Germinal center (tissue), 1 donor: ENCODE measurements at places on chromosomes 2 and 18.

GRCh38 chr18:44758861-44759631 is 78.4 kb downstream of the SETBP1 start:
- peak; percentile 81 for DNase-seq

DNA sequence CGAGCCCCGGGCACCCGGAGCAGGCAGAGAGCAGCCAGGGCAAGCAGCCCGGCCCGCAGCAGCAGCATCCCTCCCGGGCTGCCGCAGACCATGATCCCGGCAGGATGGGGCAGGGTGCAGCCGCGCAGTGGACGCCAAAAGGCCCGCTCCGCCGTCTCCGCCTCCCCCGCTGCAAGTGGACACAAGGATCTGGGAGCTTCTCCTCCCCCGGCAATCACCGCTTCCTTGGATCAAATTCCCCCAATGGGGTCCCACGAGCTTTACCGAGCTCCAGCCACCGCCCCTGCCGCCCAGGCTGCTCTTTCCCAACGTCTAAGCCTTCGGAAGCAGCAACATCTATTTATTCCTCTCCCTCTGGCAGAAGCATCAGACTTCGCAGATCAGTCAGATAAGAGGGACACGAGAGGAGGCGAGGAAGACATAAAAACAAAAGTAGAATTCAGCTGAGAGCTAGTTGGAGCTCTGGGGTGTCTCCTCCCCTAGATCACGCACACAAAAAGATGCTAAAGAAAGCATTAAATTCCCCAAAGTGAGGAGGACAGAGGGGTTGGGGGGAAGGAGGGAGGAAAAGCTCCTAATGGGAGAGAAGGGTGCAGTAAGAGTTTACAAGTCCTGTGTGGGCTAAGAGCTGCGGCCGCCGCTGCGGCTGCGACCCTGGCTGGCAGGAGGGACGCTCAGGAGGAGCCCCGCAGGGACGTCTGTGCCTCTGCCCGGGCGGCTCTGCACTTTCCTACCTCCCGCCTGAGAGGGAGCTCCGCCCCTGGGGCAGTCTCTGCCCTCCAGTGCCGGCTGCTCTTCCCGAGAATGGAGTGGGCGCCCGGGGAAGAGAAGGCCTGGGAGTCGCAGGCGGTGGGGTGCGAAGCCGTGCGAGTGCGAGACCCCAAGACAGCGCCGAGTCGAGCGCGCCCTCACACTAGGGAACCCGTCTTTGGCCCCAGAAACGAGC is at the start of gene FRZB:
FRZB (minus strand) TSS at position 177 of the 946 bp plus-strand sequence; CDS start at position 92, 85 bp downstream.
- peak; percentile 58 for DNase-seq

GRCh38 chr2:174748948-174749347 is 15.3 kb downstream of the CHRNA1 start:
- peak; percentile 59 for DNase-seq

DNA sequence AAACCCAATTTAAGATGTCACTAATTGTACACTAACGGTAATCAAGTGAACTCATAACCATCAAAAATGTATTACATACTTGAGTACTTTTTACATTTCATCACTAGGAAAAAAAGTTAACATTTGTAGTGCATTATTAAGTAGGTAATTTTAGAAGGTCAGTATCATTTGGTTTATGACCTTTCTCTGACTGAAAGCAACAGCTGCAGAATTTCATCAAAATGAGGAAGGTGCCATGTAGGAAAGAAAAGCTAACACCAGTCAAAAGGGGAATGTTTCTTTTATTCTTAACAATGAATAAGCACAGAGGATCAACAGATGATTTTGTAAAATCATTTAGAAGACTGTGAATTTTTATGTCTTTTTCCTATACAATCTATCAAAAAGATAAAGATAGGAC is 79.0 kb downstream of the PIGN start:
- DNase-seq: no peak

- DNase-seq: no peak
These were observed 83.9 kb downstream of the TPO start for GRCh38 chr2:1497122-1497611.

GRCh38 chr18:28594034-28594433 is 417.1 kb upstream of the CDH2 start:
- DNase-seq: no peak

GRCh38 chr18:8106603-8107002 is 502.6 kb upstream of the RAB12 start:
- no peak for DNase-seq

DNA sequence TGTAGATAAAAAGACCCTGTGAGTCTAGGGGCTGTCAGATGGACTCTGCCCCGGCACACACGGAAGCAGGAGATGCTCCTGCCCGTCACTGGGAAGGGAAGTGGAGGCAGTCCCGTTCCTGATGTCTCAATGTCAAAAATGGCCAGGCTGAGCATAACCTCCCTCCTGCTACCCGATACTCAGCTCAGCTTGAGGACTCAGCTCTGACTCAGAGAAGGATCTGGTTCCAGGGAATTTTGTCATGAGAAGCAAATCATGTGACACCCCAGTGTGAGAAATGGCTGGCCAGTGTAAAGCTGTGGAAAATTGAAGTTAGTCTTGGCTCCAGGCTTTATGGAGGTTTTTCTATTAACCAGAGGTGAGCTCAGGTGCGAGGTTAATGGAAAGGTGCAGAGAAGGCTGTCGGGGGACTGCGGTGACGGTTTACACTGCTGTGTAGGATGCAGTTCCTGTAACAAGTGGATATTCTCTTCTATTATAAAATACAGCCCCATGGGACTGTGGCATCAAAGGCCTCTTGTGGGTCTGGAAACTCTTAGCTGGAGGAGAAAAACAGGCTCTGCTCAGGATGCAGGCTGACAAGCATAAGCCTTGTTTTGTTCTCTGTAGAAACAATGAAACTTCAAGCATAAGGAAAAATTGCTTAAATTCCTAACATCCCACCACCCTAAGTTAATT is 24.7 kb upstream of the AGAP1 start:
- DNase-seq: no peak

DNA sequence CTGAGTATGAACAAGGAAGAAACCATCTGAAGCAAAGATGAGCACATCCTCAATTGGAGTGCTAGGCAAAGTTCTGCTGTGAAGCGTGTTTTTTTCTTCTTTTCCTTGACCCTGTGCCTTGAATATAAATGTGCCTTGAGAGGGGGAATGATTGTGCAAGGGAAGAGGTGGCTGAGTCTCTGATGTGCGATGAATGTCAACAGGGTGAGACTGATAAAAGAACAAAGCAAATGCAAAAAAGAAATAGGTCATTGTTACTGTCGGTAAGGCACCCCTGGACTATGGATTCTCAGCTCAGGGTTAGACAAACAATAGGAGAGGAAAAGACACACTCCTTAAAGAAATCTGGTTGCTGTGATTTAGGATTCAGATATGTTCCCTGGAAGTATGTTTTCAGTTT is 54.5 kb downstream of the HDHD2 start:
- no peak for DNase-seq

DNA sequence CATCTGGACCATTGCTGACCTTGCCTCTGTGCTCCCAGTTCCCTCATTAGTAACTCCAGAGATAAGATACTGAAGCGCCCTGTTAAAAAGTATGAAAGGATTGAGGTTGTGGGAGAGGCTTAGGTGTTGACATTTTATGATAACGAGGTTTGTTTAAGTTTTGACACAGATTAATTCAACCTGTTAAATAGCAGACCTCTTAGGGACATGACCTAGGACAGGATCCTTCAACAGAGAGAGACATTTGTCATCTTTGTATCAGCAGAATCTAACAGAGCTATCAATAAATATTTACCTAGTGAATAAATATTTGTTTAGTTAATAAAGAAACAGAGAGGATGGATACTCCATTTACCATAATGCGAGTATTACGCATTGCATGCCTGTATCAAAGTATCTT is 99.5 kb downstream of the DCC start:
- no peak for DNase-seq

GRCh38 chr18:74281011-74281979 is 10.5 kb downstream of the CYB5A start:
- DNase-seq: no peak

- DNase-seq: no peak
These were observed 226.5 kb downstream of the SEPTIN10 start for GRCh38 chr2:109387221-109387735.

DNA sequence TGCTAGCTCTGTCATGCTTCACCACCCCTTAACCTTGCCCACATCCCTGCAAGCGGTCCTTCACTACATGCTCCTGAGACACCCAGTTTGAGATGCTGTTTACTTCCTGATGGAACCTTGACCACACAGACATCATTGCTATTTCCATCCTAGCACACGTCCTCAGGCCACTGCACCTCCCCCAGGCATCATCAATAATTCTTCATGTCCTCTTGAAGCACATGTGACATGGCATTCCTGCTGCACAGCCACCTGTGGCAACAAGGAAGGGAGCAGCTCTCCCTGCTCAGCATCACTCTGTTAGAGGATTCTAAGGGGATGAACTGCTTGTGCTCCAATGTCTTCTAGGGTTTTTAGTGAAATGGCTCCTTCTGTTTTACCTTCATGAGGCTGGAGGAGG is 26.1 kb upstream of the ST3GAL5 start:
- DNase-seq: no peak

DNA sequence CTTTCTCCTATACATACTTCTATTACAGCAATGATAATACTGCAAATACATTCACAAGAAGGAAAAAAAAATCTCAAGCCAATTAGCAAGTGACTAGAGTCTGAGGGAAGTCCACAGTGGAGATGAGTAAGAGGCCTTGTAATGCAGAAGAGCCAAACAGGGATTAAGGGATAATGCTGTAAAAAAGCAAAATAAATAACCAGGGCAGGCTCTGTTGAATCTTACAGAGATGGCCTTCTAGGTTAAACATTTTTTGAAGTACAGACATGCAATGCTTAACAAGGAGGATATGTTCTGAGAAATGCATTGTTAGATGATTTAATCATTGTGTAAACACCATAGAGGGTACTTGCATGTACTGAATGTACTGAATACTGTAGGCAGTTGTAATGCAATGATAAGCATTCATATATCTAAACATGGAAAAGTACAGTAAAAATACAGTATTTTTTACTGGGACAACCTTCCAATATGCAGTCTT is 122.1 kb upstream of the RMDN2 start:
- no peak for DNase-seq

GRCh38 chr2:201362396-201362795 is 5.3 kb upstream of the FLACC1 start:
- no peak for DNase-seq

- DNase-seq: no peak
These were observed 101.5 kb downstream of the VAPA start for GRCh38 chr18:10015288-10015701.

DNA sequence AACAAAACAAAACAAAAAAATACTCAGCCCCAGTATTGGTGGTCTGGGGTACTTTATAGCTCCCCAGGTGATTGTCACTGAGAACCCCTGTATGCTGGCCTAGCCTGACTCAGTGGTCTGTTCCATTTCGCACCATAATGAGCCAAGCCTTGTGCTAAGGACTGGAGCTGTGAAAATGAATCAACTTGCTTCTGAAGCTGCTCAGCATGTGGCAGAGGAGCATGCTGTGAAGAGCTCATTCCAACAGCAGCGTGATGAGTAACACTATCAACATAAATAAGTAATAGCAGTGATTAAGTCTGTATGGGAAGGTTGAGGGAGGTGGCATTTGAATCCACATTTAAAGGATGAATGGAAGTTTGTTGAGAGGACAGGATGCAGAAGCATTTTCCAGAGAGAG is 67.2 kb upstream of the ATL2 start:
- no peak for DNase-seq

DNA sequence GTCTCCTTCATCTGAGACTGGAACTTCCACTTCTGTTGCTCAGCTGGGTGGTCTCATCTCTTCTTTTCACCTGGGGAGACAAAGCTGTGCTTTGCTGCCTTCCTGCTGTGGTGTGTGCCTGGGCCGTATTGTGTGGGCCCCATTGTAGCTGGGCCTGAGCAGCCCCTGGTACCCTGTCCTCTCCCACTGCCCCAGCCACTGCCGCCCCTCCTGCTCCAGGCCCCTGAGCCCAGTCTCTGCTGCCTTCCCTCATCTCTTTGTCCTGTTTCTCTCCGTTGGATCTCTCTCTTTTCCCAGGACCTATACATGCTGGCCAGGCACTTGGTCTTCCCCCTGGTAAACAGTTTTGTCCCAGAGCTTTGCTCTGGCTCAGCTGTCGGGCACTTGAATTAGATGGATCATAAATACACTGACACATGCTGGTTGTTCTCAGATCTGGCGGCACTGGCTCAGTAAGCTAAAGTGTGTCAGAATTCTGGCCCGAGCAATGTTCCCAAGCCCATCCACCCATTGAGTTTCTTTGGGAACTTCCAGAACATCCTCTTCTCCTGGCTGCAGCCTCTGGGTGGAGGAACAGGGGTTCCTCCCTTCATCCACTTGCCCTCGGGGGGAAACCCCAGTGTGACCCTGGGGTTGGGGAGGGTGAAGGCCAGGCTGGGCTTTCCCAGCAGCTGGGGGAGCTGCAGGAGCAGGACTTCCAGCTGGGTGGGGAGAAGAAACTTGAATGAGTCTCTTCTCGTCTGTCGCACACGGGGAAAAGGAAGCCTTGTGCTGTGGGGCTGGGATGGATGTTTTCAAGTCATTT is 99.0 kb downstream of the DGKD start:
- DNase-seq: no peak

- no peak for DNase-seq
These were observed 51.8 kb downstream of the TFPI start for GRCh38 chr2:187502467-187502866.

- DNase-seq: no peak
These were observed 51.4 kb downstream of the BCL2 start for GRCh38 chr18:63267975-63268721.

DNA sequence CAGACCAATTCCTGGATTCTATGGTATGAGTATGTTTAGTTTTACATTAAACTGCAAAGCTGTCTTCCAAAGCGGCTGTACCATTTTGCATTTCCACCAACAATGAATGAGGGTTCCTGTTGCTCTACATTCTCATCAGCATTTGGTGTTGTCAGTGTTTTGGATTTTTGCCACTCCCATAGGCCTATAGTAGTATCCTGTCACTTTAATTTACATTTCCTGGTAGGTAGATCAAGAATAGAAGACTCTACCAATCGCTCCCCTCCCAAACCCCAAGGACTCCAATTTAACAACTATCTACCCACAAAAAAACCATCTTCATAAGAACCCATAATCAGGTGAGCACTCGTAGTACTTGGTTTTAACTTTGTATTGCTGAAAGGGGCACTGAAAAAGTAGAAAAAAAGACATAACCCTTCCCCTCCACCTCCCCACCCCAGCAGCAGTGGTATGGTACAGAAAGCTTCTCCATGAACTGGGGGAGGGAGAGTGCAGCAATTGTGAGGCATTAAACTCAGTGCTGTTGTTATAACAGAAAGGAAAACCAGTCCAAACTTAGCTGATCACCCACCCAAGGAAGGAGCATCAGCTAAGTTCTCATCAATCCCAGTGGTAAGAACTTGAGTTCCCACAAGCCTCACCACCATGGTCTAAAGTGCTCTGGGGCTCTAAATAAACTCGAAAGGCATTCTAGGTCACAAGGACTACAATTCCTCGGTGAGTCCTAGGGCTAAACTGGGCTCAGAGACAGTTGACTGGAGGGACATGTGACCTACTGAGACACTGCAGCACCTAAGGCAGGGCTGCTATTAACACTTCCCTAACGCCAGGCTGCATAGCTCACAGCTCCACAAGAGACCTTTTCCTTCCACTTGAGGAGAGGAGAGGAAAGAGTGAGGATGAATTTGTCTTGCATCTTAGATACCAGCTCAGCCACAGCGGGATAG is 35.5 kb upstream of the CYTIP start:
- no peak for DNase-seq

GRCh38 chr2:238344517-238344916 is 24.2 kb downstream of the TRAF3IP1 start:
- no peak for DNase-seq

- no peak for DNase-seq
These were observed 338.0 kb downstream of the TDRD15 start for GRCh38 chr2:21461754-21462240.

- no peak for DNase-seq
These were observed 48.6 kb downstream of the PTGR3 start for GRCh38 chr18:75160364-75160763.

GRCh38 chr2:238898534-238899281 is 50.8 kb downstream of the TWIST2 start:
- no peak for DNase-seq
